ENCODE measurements at places on chromosomes 4 and X.

- no peak for DNase-seq
Observed at GRCh38 chr4:74181219-74181618, 23.3 kb downstream of the MTHFD2L start.

- DNase-seq, result no peak
Observed at GRCh38 chr4:169263791-169264392, 6.9 kb downstream of the SH3RF1 start.

DNA sequence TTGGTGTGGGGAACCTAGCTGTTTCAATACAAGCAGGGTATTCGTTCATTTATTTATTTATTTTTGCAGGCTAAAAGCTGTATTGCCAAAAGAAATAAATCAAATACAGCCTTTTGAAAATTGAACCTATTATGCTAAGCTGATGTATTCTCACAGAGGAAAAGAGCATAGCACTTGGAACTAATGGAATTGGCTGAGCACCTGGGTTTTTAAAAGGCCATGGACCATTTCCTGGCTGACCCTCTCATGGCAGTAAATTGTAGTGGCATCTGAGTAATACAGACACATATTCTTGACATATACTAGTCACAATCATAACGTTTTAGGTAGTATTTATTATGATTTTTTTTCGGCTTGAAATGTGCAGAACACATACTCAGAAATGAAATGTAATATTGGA lies 71.8 kb upstream of the ALG13 start:
- no peak for DNase-seq

- peak; percentile 39 for DNase-seq
Observed at GRCh38 chr4:37648084-37648817, 37.9 kb downstream of the RELL1 start.

DNA sequence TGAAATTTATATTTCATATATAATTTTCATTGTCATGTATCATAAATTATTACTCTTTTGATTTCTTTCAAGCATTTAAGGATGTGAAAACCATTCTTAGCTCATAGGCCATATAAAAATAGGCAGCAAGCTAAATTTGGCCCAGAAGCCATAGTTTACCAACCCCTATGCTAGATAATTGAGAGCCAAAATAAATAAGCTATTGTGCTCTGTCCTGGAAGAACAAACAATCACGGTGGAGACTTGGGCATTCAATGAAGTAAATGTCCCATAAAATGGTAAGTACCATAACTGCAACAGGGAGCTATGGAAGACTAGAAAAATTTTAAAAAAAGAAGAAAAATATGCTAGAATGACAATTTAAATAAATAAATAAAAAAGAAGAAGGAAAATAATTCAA lies 60.9 kb upstream of the PACRGL start:
- peak; percentile 90 for DNase-seq

GRCh38 chrX:131792356-131792749 lies 230.7 kb upstream of the STK26 start:
- DNase-seq, result no peak

Data from NCI-H2029 treated with DMSO at 0.1 percent for 48 hours (cell line).